ENCODE measurements at places on chromosomes 13 and 19.

GRCh38 chr19:2923510-2923909 lies 21.3 kb downstream of the ZNF77 start:
- DNase-seq: no peak

DNA sequence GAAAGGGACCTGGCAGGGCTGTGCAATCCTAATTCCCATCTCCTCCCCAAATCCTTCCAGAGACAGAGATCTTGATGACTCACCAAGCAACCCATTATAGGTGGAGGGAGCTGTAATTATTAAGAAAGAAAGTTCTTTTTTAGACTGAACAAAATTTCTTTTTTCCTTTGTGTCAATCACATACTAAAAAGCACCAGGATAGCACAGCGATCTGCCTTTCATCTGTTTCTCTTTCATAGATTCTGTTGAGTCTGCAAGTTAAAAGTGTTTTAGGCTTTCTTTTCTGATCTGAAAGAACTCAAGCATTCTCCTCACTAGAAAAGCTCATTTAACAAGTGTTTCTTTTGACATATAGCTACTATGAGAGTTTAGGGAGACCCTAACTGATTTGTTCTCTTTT lies 222.8 kb downstream of the DCT start:
- DNase-seq: no peak

GRCh38 chr13:41139296-41139966 lies 6.8 kb upstream of the KBTBD6 start:
- DNase-seq: no peak

DNA sequence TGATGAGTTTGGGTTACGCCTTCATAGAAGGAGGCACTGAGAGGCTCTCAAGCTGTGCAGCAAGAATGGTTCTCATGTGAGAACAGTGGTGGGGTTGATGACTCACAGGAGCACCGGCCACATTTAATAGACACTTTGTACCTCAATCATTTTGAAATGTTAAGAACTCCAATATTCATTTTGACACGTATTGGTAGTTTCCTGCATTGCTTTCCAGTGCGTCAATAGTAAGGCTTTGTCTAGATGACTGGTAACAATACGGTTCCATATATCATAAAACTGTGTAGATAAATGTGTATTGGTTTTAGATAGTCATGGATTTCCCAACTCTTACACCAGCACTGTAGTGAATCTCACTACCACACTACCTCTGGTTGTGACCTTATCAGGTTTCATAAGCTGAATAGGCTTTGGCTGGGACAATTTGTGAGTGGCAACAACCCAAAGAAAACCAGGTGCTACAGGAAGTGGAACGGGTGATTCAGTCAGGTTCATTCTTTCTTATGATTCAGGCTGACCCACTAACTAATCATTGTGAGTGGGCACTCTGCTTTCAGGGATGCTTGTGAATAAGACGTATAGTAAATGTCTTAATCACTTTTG lies 362.6 kb downstream of the KLF5 start:
- no peak for DNase-seq

DNA sequence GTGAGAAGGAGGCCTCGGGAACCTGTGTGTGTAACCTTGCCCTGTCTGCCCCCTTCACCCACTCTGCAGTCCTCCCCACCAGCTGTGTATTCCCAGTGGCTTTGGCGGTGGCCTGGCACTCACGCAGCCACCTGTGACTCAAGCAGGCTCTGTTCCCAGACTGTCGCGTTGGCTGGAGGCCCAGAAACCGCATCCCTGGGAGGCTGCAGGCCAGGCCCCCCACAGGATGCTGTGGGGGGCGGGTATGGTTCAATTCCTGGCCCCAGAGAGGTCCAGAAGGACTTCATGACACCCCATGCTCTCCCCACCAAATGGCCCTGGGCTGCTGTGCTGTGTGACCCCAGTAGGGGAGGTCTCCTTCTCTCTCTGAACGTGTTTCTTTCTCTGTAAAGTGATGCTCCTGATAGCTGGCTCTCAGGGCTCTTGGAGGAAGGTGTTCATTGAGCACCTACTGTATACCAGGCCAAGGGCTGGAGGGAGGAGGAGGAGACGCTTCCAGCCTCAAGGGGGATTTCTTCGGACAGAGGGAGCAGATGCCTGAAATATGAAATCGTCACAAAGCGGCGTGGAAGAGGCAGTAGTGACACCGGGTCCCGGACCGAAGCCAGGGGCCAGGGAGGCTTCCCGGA lies 1.9 kb upstream of the LINGO3 start:
- DNase-seq: no peak

GRCh38 chr19:39498798-39499642 lies at the start of gene DLL3:
Gene DLL3 (plus strand): TSS chr19:39498947. CDS start chr19:39498975, 28 bp downstream.
- DNase-seq: no peak

DNA sequence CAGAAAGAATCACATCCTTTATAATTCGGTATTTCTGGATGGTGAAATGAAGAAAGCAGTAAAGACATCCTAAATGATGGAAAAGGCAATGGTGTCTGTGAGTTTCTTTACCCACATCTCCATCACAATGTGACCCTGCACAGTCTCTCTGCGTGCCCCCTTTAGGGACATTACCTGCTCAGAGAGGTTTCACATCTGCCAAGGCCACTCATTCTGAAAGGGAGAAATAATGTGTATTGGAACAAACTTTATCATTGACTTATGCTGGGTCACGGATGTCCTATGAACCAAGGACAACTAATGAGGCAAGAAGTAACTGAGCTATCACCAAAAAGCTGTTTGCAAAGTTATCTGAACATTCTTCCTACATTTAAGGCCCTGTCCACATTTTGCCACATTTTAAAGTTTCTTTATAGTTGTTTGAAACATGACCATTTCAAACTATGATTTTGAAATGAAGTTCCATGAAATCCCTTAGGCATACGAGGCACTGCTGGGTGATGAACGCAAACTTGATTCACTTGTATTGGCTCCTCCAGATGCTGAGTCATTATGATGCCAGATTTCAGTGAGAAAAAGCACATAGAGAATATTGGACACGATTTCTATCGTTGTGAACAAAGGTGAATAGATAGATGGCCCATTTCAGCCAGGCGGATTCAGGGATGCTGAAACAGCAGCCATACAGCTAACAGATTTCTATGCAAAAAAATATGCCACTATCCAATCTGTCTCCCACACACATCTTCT lies 63.5 kb upstream of the HMGB1 start:
- DNase-seq: no peak

GRCh38 chr13:95115525-95115924 lies 185.7 kb downstream of the ABCC4 start:
- no peak for DNase-seq

GRCh38 chr13:18961383-18962117 lies 220.1 kb downstream of the TUBA3C start:
- DNase-seq: no peak

GRCh38 chr13:64627654-64628053 lies 2602.5 kb downstream of the PCDH9 start:
- no peak for DNase-seq

Data from germinal center (tissue), 1 donor.